Colonic mucosa (tissue), 4 donors: ENCODE measurements at places on chromosomes 16 and 17. TPM values are rescaled to one million over a fixed set of nuclear protein-coding genes. Genes with fewer than 3 reads are reported as not detected.
A peak's percentile ranks its signal among the peaks of the same experiment; 100 is the strongest.

TP53TG3B gene
- not detected for total RNA-seq

HAP1 gene
- 0.53 TPM for total RNA-seq

ARHGDIG gene
- total RNA-seq = 1.8 TPM

OR1A1 gene
- total RNA-seq = not detected

UBALD2 gene
- 90.1 TPM for total RNA-seq

FOXL1 gene
- total RNA-seq = 2.5 TPM

KRTAP4-6 gene
- total RNA-seq = not detected

FNDC8 gene
- not detected for total RNA-seq

IRF8 gene
- 25.1 TPM for total RNA-seq

CHST5 gene
- total RNA-seq = 107 TPM

CPNE7 gene
- total RNA-seq = 0.19 TPM

PRSS21 gene
- total RNA-seq = 1.1 TPM

CTRL gene
- total RNA-seq = 0.64 TPM

- H3K4me1 ChIP-seq = peaks cover 6% of the 10 kb centered on the region
- no peak overlapping the region for H3K4me3 ChIP-seq
- H3K27me3 ChIP-seq = no peaks in the 10 kb centered on the region
- H3K27ac ChIP-seq = peak overlapping the region; percentile 69
- DNase-seq = no peak
Observed at GRCh38 chr17:35052780-35053179, 10.7 kb downstream of the RFFL start.

- no peaks in the 10 kb centered on the region for H3K27me3 ChIP-seq
- no peaks in the 10 kb centered on the region for H3K4me1 ChIP-seq
- no peak overlapping the region for H3K4me3 ChIP-seq
- no peak overlapping the region for H3K27ac ChIP-seq
Observed at GRCh38 chr16:60166111-60166510, 1432.0 kb upstream of the GOT2 start.

DNA sequence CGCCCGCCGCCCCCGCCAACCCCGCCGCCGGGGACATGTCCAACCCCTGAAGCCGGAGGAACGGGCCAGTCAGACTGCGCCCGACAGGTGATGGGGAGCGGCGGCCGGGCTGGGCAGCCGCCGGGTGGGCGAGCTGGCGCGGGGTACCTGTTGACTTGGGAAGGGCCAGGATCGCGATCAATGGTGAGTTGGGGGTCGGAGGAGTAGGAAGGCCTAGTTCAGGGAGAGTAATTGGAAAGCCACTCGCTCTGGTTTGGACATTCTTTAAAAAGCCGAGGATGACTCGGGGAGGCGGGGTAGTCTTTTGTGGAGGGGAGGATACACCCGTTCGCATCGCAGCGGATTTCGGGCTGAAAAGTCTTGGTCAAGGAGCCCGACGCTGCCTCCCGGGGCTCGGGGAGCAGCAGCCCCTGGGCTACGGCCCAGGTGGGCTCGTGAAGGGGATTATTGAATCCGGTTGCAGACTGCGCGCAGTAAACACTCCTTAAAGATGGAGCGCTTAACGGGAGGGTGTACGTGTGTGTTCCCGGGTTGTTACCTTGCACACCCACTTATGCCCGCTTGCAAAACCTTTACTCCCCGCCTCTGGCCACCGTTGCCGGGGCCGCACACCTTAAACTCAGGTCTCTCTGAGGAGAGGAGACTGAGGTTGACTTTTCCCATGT lies 123.8 kb downstream of the GOSR1 start:
- H3K27ac ChIP-seq = peak overlapping the region; percentile 95
- no peaks in the 10 kb centered on the region for H3K27me3 ChIP-seq
- no peaks in the 10 kb centered on the region for H3K36me3 ChIP-seq
- H3K4me3 ChIP-seq = peak overlapping the region; percentile 72

DNA sequence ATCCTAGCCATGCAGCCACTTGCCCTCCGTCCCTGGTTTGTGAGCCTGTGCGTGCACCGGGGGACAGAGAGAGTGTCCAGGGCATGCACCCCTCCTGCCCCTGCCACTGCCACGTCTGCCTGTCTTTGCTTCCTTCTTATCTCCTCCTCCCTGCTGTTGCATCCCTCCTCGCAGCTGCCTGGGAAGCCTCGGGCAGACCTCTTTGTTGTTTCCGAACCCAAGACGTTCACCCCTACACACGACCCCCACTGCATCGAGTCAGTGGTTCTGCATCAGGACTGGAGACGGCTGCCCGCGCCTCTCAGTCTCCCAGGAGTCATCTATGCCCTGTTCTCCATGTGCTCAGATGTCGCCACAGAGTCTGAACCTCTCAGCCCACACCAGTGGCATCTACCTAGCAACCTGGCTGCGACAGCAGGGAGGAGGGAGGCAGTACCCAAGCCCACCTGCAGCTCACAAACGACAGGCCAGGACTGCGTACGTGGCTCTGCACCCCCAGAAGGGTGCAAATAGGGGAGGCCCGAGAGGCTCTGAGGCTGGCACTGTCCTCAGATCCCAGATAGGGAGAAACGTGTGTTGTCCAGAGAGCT lies 5.2 kb downstream of the TIMP2 start:
- peaks cover 10% of the 10 kb centered on the region for H3K4me1 ChIP-seq
- DNase-seq = no peak
- no peaks in the 10 kb centered on the region for H3K36me3 ChIP-seq

DNA sequence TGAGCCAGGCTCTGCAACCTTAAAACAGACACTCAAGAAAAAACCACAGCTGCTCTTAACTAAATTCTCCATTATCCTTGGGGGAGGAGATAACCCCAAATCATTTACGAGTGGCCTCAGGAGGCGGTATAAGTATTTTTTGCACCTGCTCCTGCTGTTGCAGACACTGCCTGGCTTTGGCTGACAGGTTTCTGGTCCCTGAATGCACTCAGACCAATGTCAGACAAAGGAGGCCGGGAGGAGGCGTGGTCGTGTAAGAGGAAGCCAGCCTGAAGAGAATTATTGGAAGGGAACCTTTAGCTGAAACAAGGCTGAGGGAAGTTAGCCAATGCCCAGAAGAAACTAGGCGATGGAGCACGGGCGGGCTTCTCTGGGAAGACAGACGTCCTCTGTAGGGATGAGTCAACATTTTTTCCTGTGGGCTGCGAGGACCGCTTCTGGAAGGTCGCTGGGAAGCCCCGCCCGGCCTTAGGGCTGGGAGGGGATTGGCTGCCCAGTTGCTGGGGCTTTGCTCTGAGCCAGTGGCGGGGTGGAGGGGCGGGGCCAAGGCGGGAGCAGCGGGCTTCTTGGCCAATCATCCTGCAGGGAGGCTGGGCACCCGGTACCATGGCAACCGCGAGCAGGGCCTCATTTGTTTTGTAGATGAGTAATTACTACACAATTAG lies 82.3 kb downstream of the CCDC182 start:
- H3K36me3 ChIP-seq = no peaks in the 10 kb centered on the region
- peak overlapping the region; percentile 54 for H3K27ac ChIP-seq
- H3K4me3 ChIP-seq = no peak overlapping the region

DNA sequence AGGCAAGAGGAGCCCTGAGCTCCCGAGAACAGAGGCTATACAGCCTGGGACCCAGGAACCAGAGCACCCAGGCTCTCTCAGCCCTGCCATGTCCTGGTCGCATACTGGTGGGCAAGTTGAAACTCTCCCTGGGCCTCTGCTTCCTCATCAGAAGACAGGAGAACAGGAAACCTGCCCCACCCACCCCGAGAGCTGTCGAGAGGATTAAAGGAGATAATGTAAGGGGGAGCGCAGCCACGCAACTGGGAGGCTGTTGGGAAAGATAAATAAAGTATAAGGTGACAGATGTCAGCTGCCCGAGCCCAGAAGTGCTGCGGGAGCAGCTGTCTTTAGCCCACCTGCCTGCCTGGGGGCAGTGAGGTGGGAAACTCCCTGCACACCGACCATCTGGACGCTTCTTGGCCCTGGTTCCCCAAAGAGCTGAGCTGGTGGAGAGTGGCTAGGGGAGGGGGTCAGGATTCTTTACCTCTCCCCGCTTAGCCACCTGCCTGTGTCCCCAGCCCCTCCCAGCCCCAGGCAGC lies 6.8 kb downstream of the KIF19 start:
- no peak overlapping the region for H3K27ac ChIP-seq
- H3K4me1 ChIP-seq = no peaks in the 10 kb centered on the region
- no peaks in the 10 kb centered on the region for H3K36me3 ChIP-seq
- DNase-seq = peak; percentile 31

- DNase-seq = no peak
- H3K27me3 ChIP-seq = no peaks in the 10 kb centered on the region
- no peak overlapping the region for H3K27ac ChIP-seq
- H3K4me1 ChIP-seq = no peaks in the 10 kb centered on the region
- no peaks in the 10 kb centered on the region for H3K36me3 ChIP-seq
Observed at GRCh38 chr16:27751676-27752075, 201.7 kb downstream of the KATNIP start.

DNA sequence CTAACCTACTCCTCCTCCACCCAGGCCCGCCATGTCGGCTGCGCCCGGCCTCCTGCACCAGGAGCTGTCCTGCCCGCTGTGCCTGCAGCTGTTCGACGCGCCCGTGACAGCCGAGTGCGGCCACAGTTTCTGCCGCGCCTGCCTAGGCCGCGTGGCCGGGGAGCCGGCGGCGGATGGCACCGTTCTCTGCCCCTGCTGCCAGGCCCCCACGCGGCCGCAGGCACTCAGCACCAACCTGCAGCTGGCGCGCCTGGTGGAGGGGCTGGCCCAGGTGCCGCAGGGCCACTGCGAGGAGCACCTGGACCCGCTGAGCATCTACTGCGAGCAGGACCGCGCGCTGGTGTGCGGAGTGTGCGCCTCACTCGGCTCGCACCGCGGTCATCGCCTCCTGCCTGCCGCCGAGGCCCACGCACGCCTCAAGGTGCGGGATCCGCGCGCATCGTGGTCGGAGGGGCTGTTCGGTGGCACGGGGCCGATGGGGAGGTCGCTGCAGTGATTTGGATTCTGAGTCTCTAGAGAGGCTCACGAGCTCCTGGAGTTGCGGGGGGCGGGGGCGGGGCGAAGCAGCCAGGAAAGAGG lies 878 bp downstream of the TRIM72 start:
- no peaks in the 10 kb centered on the region for H3K36me3 ChIP-seq
- H3K27ac ChIP-seq = no peak overlapping the region
- peaks cover 32% of the 10 kb centered on the region for H3K27me3 ChIP-seq
- H3K4me1 ChIP-seq = peaks cover 11% of the 10 kb centered on the region

GRCh38 chr17:5919089-5919488 lies 151.1 kb upstream of the WSCD1 start:
- H3K4me1 ChIP-seq = no peaks in the 10 kb centered on the region
- no peaks in the 10 kb centered on the region for H3K36me3 ChIP-seq
- no peaks in the 10 kb centered on the region for H3K27me3 ChIP-seq

DNA sequence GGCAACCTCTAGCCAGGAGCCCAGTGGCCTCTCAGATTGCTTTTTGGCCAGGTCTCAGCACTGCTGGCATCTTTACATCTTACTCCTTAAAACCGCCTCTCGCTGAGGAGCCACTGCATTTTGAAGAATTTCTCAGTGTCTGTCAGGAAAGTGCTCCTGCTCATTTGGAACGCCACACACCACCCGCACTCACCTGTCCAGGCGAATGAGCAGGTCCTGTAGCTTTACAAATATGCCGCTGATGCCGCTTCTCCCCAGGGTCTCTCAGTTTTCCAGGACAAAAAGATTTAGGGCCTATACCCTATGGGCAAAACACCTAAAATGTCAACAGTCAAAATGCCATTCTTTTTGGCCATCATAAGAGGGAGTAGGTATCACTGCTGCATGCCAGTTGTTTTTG lies 22.1 kb downstream of the CYB561 start:
- H3K4me1 ChIP-seq = no peaks in the 10 kb centered on the region
- no peaks in the 10 kb centered on the region for H3K27me3 ChIP-seq
- H3K4me3 ChIP-seq = no peak overlapping the region
- no peak overlapping the region for H3K27ac ChIP-seq
- DNase-seq = no peak

DNA sequence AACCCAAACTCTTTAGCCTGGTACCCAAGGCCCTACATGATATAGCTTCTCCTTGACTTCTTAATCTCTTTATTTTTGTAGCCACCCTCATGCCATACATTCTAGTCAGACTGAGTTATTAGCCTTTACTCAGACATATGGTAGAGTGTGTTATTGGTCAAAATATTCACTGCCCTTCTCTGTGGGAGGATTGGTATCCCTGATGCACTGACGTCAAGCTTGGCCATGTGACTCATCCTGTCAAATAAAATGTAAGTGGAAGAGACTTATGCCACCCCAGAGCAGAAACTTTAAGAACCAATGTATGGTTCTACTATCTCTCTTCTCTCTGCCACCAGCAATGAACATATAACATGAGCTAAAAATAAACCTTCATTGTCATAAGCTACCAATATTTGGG lies 12.2 kb upstream of the BEAN1 start:
- no peaks in the 10 kb centered on the region for H3K4me1 ChIP-seq
- no peaks in the 10 kb centered on the region for H3K36me3 ChIP-seq

- H3K27ac ChIP-seq = no peak overlapping the region
- DNase-seq = no peak
- no peaks in the 10 kb centered on the region for H3K4me1 ChIP-seq
Observed at GRCh38 chr16:61814726-61815347, 221.4 kb downstream of the CDH8 start.

DNA sequence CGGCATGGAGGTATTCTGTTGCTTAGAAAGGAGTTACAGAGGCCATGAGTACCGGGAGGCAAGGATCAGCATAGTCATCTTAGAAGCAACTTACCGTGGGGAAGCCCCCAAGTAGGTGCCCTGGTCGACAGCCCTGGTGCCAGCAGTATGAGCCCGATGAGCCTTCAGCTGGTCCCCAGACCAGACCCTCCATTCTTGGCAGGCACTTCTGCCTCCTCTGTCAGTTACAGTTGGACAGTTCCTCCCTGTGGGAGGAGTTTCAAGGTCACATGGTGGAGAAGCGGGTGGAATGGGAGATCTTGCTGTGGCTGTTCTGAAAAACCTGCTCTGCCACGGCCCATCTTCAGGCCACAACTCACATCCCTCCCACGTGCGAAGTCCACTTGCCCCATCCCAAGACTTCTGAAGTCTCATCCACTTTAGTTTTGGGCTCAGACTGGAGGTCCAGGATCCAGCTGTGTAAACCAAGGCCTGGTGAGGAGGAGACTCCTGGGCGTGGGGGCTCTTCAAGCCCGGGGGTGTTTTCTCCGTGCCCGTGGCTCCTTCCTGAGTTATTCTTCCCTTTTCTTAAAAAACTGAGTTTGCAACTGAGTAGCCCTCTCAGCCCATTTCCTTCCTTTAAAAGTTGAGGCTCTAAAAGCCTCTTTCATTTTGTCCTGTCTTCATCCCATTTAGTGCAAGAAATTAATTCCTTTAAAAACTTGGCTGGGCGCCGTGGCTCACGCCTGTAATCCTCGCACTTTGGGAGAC lies 133.5 kb downstream of the SEC14L1 start:
- no peak for DNase-seq
- H3K4me1 ChIP-seq = no peaks in the 10 kb centered on the region
- H3K36me3 ChIP-seq = no peaks in the 10 kb centered on the region

- H3K4me3 ChIP-seq = no peak overlapping the region
- H3K36me3 ChIP-seq = no peaks in the 10 kb centered on the region
- no peaks in the 10 kb centered on the region for H3K4me1 ChIP-seq
- DNase-seq = no peak
Observed at GRCh38 chr16:54620197-54620596, 310.5 kb upstream of the IRX5 start.

- H3K4me1 ChIP-seq = no peaks in the 10 kb centered on the region
- H3K4me3 ChIP-seq = no peak overlapping the region
- no peak overlapping the region for H3K27ac ChIP-seq
- no peak for DNase-seq
- H3K27me3 ChIP-seq = no peaks in the 10 kb centered on the region
Observed at GRCh38 chr16:81442220-81442915, 2.2 kb upstream of the CMIP start.
